ENCODE measurements at places on chromosomes 13 and 19. TPM values are rescaled to one million over a fixed set of nuclear protein-coding genes. Genes with fewer than 3 reads are reported as not detected.

The PSPN gene
- 1.8 TPM for total RNA-seq

The SRRM5 gene
- under 0.01 TPM for total RNA-seq

The SIGLEC8 gene
- not detected for total RNA-seq

The JAK3 gene
- total RNA-seq = 1.2 TPM

The SIGLEC5 gene
- total RNA-seq = not detected

The LILRB1 gene
- total RNA-seq = not detected

The PALM gene
- total RNA-seq = 22.1 TPM

The GPR4 gene
- total RNA-seq = not detected

The LHB gene
- total RNA-seq = not detected

The ZNF626 gene
- total RNA-seq = 18.7 TPM

The VSTM2B gene
- total RNA-seq = not detected

The ADGRE3 gene
- not detected for total RNA-seq

The MYH14 gene
- total RNA-seq = not detected

The SIAH3 gene
- total RNA-seq = not detected

The SHANK1 gene
- total RNA-seq = 1.8 TPM

The CPB2 gene
- not detected for total RNA-seq

The REXO1 gene
- 4.1 TPM for total RNA-seq

The LIM2 gene
- total RNA-seq = not detected

The GPR18 gene
- not detected for total RNA-seq

The ZNF888 gene
- total RNA-seq = 2.6 TPM

The NTN5 gene
- total RNA-seq = under 0.01 TPM

The ZNF135 gene
- 11.2 TPM for total RNA-seq

The KCNN4 gene
- 0.83 TPM for total RNA-seq

Data from fibroblast of lung (primary cell).